ENCODE measurements at places on chromosomes 2 and 18. TPM values are rescaled to one million over a fixed set of nuclear protein-coding genes. Genes with fewer than 3 reads are reported as not detected.

Gene FKBP7
- 28.0 TPM for total RNA-seq

Gene LONRF2
- 10.3 TPM for total RNA-seq

DNA sequence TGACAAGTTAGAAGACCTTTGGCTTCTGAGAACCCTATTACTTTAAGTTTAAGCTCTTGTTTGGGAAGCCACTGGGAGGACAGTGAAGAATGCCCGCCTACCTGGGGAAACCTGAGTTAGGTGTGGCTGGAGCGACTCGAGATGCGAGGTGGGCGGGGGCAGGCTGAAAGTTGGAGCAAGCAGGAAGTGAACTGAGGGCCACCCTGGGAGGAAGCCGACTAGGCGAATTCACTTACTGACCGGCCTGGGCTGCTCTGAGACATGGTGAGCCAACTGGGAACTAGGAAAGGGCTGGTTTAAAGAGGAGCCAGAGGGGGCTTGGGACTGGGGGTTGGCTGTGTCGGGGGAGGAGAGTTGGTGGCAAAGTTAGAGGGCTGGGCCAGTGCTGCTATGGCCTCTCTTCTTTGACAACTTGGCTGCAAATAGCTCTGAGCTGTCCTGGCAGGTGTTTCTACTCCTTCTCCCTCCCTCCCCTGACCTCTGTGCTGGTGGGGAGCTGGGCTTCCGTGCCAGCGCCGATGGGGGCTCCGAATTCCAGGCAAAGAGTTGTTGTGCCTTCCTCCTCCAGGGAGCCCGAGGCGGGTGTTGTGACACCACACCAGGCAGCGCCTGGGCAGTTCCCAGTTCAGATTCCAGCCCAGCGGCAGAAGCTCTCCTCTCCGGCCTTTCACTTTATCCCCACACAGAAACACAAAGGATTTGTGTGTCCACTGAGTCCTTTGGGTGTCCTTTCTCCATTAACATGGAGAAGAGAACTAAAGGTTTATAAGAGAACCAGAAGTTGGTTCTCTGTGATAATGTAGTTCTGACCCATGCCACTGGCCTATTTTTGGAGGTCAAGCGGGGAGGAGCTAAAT lies at the start of gene VAMP8:
TSS of gene VAMP8 (plus strand) at position 201 of the 857 bp plus-strand sequence. CDS start at position 262, 61 bp downstream.
- peak; percentile 72 for DNase-seq

- DNase-seq = no peak
Measured at GRCh38 chr2:136932700-136933099, 167.4 kb downstream of the THSD7B start.

DNA sequence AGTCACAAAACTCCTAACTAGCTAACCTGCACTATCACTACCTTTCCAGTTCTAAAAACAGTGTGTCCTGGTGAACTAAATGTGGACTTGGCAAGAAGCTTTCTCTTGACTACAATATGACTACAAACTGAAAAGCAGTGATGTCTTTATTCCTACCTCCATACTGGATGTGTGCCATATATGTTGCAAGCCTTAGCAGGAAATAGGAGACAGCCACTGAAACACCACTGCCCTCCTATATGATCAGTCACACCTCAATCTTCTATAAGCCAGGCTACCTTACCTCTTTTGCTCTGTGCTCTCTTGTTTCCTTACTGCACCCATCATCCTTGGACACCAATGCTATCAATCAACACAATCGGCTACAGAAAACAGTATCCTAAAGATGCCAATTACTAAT lies 34.1 kb downstream of the SS18 start:
- DNase-seq = no peak

Data from aorta (tissue), 5 donors.